ENCODE measurements at places on chromosomes 1 and 21.

DNA sequence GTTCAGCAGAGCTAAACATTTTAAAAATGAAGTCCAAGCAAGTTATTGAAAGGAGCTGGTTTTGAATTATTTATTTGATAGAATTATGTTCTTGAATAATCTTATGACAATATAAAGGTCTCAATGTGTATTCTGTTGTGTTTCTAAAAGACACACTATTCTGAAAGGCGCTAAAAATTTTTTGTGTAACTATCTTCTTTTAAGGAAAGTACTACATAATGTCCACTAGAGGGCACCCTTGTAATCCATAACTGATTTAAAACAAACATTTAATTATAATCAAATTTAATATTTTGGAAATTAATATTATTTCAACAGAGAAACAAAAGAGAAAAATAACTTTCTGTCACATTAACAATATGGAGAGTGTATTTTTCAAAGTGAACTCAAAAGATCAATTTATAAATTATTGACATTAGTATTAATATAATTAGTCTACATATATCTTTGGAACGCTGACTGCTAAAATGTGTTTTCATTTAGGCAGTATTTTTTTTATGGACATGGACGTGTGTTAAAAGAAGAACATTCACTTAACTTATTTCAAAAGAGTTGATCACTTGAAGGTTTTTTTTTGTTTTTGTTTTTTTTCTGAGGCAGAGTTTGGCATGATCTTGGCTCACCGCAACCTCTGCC is 248.4 kb downstream of the DENND1B start:
- no peak overlapping the region for H3K4me3 ChIP-seq
- H3K27me3 ChIP-seq: no peaks in the 10 kb centered on the region
- H3K4me1 ChIP-seq: no peaks in the 10 kb centered on the region

DNA sequence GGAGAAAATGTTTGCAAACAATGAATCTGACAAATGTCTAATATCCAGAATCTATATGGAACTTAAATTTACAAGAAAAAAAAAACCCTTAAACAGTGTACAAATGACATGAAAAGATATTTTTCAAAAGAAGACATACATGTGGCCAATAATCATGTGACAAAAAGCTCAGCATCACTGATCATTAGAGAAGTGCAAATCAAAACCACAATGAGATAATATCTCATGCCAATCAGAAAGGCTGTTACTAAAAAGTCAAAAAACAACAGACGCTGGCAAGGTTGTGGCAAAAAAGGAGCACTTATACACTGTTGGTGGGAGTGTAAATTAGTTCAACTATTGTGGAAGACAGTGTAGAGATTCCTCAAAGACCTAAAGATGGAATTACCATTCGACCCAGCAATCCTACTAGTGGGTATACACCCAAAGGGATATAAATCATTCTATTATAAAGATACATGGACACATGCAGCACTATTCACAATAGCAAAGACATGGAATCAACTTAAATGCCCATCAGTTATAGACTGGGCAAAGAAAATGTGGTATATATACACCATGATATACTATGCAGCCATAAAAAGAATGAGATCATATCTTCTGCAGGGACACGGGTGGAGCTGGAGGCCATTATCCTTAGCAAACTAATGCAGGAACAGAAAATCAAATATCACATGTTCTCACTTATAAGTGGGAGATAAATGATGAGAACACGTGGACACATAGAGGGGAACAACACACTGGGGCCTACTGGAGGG is 123.2 kb downstream of the PTPRC start:
- peak overlapping the region; percentile 48 for H3K27ac ChIP-seq
- H3K4me3 ChIP-seq: no peak overlapping the region
- H3K27me3 ChIP-seq: no peaks in the 10 kb centered on the region
- H3K4me1 ChIP-seq: peaks cover 7% of the 10 kb centered on the region

DNA sequence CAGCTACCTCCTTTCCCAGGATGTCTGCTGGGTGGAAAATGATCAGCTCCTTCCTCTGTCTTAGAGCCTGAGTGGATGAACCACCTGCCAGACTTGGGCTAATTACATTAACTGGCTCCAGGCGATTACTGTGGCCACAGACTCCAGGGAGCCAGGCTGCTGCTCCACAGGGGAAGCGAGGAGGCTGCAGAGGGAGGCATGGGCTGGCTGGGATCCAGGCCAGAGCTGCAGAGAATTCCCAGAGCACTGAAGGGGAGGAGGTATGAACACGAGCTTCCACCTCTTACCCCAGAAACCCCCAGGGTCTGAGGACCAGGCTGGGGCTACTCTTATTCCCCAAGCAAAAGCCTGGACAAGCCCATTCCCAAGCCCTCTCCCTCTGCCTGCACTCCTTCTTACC is 136.0 kb upstream of the KLHDC7A start:
- H3K4me1 ChIP-seq: no peaks in the 10 kb centered on the region
- H3K27me3 ChIP-seq: no peaks in the 10 kb centered on the region
- H3K27ac ChIP-seq: no peak overlapping the region
- DNase-seq: no peak
- no peaks in the 10 kb centered on the region for H3K36me3 ChIP-seq
- no peak overlapping the region for H3K4me3 ChIP-seq

- H3K27me3 ChIP-seq: no peaks in the 10 kb centered on the region
- DNase-seq: no peak
- peaks cover 35% of the 10 kb centered on the region for H3K36me3 ChIP-seq
- H3K4me1 ChIP-seq: peaks cover 3% of the 10 kb centered on the region
Observed at GRCh38 chr21:36059823-36060158, 535 bp downstream of the SETD4 start.

DNA sequence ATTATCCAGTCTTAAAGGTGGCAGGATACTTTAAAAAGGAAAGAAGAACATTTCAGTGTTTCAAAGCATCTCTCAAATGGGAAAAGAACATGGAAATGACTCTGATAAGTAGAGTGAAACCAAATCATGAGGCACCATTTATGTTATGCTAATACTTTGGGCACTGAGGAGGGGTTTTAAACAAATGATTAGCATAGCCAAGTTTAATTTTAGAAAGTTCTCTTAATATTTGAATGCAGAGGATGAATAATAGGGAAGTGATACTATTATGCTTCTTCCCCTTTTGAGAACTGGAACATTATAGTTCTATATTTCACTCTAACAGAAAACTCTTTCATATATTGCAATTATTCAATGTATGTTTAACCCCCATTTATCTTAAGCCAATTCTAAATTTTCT is 1181.9 kb upstream of the PRMT6 start:
- DNase-seq: peak; percentile 63
- H3K4me3 ChIP-seq: peak overlapping the region; percentile 50
- no peaks in the 10 kb centered on the region for H3K27me3 ChIP-seq
- peak overlapping the region; percentile 45 for H3K27ac ChIP-seq
- no peaks in the 10 kb centered on the region for H3K36me3 ChIP-seq

GRCh38 chr21:35096959-35097358 is 47.9 kb upstream of the RUNX1 start:
- no peak overlapping the region for H3K27ac ChIP-seq
- H3K27me3 ChIP-seq: no peaks in the 10 kb centered on the region
- H3K36me3 ChIP-seq: no peaks in the 10 kb centered on the region
- no peak overlapping the region for H3K4me3 ChIP-seq
